ENCODE measurements at places on chromosomes 16 and 17.

GRCh38 chr17:15263680-15264079, 1.4 kb downstream of the PMP22 start:
- DNase-seq, result no peak

GRCh38 chr17:64687961-64688360, 25.9 kb upstream of the SMURF2 start:
- DNase-seq, result no peak

DNA sequence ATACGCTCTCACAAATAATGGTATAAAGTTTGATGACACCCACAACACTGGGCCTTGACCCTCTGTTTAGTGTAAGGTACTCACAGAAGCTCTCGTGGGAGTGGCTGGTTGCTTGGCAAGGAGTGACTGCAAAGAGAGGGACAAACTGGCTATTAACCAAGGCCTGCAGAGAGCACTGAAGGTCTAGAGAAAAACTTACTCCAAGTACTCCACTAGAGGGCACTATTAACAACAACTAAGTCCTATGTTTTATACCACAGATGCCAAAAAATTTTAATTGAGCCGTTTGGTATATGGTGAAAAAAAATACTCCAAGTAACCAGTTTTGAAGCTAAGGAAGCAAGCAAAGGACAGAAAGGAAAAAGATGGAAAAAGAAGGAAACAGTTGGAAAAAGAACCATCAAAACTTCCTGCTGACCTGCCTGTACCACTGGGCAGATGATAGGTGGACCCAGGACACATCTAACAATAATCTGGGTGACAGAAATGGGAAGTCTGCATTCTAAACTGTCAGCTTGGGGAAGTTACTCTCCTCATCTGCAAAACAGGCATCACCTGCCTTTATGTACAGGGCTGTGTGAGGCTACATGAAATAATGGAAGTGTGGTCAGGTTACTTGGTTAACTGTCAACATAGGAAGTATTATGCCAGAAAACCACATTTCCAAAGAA, 23.2 kb downstream of the DYNC1LI2 start:
- no peak for DNase-seq

DNA sequence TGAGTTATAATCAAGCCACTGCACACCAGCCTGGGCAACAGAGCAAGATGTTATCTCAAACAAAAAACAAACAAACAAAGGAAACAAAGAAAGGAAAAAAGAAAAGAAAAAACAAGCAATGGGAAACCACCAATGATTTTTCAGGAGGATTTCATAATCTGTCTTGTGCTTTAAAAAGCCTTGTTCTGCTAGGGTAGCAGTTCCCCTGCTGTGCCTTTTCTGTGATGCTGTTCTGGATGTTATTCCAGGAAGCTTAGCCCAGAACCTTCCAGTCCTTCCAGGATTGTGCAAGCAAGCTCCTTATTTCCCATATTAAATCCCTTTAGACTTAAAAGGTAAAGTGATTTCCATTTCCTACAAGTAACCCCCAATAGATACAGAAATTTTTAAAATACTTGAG, 171.1 kb downstream of the ABCC12 start:
- no peak for DNase-seq

DNA sequence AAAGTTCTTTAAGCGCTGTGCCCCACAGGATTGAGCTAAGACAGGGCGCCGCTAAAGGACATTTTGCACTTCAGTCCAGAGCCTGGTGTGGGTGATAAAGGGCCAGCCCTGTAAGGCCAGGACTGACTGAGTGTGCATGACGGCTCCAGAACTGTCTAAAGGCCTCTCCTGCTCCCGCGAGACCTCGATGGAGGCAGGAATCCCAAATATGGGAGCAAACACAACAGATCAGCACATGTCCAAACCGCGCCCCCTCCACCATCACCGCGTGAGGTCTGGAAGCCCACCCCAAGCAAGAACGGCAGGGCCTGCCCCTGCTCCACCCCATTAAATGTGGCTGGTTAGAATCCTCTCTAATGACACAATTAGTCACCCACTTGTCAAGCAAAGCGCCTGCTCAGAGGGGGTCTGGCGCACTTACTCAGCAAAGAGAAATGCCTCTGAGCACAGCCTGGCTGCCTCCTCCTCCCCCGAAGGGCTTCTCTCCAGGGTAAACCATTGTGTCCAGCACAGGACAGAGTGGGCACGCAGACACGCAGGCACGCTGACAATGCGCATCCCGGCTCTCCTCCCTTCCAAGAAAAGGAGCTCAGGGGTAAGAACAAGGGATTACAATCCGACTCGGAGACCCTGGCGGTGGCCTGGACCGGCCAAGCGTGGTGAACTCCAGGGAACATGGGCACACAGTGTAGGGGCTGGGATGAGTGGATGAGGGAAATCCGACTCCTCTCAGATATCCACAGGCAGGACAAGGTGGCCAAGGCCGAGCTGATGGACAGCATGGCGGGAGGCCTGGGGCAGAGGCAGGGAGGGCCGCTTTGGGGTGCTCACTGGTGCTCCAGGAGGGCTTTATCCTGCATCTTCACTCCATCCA, 1.5 kb downstream of the MXRA7 start:
- peak; percentile 98 for DNase-seq

DNA sequence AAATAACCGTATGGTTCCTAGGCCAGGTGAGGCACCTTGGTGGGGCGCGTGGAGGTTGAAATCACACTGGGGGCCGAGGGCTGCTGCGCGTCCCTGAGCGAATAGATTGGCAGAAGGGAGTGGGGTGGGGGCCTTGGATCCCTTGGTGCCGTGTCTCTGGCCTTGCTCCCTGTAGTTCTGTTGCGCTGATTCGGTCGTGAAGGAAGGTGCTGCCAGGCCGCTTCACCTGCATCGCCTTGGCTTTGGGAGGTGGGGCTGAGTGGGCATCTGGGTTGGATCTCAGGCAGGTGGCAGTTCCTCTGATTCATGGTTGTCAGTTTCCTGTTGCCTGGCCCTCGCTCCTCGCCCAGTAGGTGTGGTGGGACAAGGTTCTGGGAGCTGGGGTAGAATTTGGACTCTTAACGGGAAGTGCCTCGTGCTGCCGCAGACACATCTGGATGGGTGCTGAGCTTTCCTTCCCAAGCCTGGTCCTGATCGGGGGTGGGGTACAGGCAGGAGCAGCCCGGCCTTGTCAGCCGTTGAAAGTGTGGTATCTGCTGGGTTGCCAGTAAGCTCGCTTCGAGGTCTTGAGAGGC, 30.1 kb downstream of the PGS1 start:
- no peak for DNase-seq

DNA sequence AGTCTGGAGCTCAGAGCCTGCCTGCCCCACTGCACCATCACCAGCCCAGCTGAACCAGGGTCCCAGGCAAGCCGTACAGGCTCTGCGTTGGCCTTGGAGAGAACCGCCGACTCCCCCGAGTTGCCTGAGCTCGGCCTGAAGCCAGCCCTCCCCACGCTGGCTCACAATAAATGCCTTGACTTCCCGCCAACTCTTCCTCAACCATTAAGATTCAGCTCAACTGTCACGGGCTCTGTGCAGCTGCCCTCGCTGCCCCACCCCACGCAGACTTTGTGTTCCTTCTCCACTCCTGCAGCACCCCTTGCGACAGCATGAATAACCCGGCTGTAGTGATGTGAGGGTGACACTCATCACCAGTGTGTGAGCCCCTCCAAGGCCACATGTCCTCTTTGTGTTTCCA, 4.8 kb upstream of the QPRT start:
- DNase-seq, result no peak

- no peak for DNase-seq
Observed at GRCh38 chr17:57577751-57578607, 167.1 kb downstream of the CCDC182 start.

- DNase-seq, result no peak
Observed at GRCh38 chr16:398561-399339, 1.8 kb downstream of the NME4 start.

GRCh38 chr17:68870976-68871375, 84.2 kb downstream of the ABCA8 start:
- DNase-seq, result no peak

GRCh38 chr16:48622456-48623303, 12.7 kb upstream of the N4BP1 start:
- DNase-seq, result no peak
